ENCODE measurements at places on chromosomes 3 and 15. TPM values are rescaled to one million over a fixed set of nuclear protein-coding genes. Genes with fewer than 3 reads are reported as not detected.

TRH gene
- not detected for total RNA-seq

FBXL22 gene
- total RNA-seq: 0.10 TPM

MUSTN1 gene
- not detected for total RNA-seq

CGNL1 gene
- total RNA-seq: 26.7 TPM

SOX14 gene
- not detected for total RNA-seq

All from glomerular endothelial cell (primary cell).